ENCODE measurements at places on chromosomes 5 and 9. TPM values are rescaled to one million over a fixed set of nuclear protein-coding genes. Genes with fewer than 3 reads are reported as not detected.

The GRXCR2 gene
- polyA plus RNA-seq = not detected

The HAUS6 gene
- polyA plus RNA-seq = 23.0 TPM

The HEMGN gene
- polyA plus RNA-seq = 2.3 TPM

The KCNMB1 gene
- polyA plus RNA-seq = 1.5 TPM

The PDLIM4 gene
- 17.4 TPM for polyA plus RNA-seq

The PCDHGB1 gene
- polyA plus RNA-seq = 2.2 TPM

DNA sequence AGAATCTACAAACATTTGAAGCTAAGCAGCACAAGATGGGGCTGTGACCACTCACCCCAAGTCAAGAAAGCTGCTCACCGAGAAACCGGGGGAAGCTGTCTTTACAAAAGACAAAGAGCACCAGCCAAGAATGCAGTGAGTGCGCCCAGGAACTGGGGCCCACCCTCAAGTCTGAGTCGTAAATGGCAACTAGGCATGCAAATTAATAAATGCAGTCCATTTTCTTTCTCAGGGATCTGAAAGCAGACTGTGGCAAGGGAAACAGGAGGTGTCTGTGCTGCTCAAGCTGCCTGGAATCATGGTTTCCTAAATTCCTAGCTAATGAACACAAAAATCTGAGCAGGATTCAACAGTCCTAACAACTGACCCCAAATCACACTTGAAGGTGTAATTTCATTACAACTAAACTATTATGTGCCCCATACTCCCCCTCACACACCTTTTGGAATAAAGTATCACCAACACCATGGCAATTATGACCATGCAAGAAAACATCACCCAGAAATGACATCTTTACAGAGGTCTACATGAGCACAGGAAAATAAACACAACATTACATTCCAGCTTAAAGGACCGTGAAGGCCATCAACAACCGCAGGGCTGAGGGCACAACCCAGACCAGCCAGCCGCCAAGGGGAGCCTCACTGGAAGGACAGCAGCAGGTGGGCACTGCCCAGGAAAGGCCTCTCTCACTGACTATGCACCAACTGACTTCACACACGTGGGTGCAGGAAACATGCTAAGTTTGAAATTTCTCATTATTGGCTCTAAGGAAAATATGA lies 17.6 kb downstream of the NSUN2 start:
- no peak for DNase-seq

GRCh38 chr5:73201547-73202513 lies 28.8 kb downstream of the TMEM174 start:
- peak; percentile 63 for DNase-seq

GRCh38 chr5:88688984-88689667 lies 193.9 kb downstream of the MEF2C start:
- DNase-seq = no peak

- DNase-seq = no peak
These were observed 76.1 kb upstream of the OTULINL start for GRCh38 chr5:14505310-14506139.

DNA sequence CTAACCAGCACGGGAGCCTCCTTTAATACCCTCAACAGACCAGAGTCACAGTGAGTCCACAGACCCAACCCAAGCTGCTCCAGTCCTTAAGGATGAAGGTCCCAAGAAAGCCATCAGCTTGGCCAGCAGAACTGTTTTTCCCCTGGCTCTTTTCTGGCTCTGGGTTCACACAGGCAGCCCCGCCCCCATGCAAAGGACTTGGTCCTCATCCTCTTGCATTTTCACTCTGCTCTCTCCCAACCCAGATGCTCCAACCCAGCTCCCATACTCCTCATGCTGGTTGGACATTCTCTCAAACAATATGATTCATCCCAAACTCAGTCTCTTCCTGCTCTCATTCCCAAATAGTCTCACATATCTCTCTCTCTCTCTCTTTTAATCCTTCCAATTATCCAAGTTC lies 74.2 kb upstream of the SPOCK1 start:
- no peak for DNase-seq

- no peak for DNase-seq
These were observed 34.3 kb downstream of the UBE2R2 start for GRCh38 chr9:33851301-33851700.

DNA sequence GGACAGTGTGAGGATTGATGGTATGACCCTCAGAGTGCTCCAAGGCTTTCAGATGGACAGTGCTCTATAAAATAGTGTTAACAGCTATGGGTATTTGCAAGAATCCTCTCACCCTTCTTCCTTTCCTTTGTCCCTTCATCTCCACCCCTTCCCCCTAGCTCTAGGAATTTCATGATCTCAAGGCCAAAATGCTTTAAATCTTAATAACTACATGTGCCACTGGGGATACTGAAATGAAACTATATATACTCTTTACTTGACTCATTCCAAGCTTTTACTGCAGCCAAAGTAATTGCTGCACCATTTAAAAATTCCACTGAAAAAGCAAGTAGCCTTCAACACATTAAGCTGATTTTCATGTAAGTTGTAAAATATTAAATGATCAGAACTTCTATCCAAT lies 361.6 kb upstream of the SLC30A5 start:
- DNase-seq = no peak

GRCh38 chr9:124522121-124523098 lies 15.2 kb upstream of the NR5A1 start:
- DNase-seq = no peak

DNA sequence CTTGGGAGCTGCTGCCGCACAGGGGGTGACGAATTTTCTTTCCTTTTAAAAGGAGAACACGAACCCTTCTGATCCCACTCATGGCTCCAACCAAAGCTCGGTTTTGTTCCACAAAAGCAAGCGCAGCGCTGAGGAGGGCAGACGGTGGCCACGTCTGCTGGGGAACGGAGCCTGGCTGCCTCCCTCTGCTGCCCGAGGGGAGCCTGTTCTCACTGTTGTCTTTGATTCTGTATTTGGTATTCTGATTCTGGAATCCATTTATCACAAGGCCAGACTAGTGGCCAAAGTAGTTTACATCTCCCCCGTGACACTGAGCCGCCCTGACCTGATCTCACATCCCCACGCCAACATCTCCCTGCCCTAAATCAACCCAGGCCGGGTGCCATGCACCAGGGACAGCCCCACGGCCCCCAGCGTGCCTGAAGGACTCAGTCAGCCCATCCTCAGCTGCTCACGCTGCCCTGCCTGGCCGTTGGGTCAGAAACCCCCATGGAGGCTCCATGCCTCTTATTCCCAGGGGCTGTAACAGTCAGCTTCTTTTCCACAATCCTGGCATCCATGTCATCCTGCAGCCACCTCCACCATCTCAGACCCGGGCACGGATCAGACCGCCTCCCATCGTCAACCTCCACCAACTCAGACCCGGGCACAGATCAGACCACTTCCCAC lies 6.7 kb upstream of the NSMF start:
- no peak for DNase-seq

- DNase-seq = no peak
These were observed 682 bp downstream of the MAN1B1 start for GRCh38 chr9:137087409-137087925.

DNA sequence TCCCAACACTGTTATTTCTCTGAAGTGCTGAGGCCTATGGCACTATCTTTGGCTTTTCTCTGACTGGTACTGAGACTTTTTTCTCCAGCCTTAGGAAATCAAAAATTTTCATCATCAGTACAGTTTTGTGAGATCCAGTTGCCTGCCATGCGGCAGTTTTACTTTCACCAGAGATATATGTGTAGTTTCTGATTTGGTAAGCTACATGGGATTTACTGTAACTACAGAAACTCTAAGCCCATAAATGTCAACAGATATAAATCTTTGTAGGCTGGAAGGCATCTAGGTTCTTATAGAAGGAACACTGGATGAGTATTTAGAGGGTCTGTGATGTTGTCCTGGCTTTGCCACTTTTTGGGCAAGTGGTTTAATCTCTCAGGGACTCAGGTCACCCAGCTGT lies 69.0 kb downstream of the DOCK2 start:
- no peak for DNase-seq

GRCh38 chr5:180180846-180181245 lies 28.2 kb downstream of the RASGEF1C start:
- DNase-seq = no peak

DNA sequence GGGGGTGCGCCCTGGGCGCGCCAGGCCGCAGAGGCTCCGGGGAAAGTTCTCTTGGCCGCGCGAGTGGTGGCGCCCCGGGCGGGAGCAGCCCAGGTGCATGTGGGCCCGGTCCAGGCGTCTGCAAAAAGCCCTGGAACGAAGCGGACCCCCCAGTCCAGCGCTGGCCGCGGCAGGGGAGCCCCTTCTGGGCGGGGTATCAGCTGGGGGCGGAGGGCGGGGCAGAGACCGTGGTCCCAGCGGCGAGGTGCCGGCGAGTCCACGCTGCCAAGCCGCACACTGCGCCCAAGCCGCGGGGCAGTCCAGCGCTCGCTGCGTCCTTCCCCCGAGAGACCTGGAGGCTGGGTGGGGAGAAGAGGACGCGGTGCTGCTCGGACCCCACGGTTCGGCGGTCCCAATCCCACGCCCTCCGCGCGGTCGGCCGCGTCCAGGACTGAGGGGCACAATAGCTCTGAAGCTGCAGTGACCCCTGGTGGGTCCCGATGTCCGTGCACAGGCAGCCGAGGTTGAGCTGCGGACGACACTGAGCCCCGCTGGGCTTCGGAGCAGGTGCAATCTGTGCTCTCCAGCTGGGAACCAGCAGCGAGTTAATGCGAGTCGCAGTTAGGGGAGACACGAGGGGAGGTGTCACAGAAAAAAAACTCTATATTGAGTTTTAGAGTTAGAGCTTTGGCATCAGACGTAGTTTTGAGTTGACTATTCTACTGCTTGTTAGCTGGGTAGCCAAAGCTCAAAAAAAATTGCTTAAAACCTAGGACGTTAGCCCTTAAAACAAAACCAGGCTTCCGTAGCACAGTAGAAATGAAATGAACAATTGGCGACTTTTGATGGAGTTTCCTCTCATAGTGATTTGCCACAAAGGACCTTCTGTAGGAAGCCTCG lies 1.1 kb upstream of the EPB41L4A start:
- DNase-seq = peak; percentile 78

DNA sequence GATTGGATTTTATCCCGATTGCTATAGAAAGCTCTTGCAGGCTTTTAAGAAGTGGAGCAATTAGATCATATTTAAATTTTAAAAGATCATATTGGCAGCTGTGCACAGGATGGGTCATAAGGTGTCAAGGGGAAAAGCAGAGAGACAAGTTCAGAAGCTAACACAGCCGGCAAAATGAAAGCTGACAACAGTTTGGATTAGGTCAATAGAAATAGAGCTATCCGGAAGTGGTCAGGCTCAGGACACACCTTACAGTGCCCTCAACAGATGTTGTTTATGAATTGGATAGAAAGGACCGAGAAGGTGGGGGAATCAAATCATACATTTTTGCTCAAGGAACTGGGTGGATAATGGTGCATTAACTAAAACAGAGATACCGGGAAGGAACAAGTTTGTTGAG lies 46.3 kb upstream of the MARCHF11 start:
- no peak for DNase-seq

- no peak for DNase-seq
These were observed 17.6 kb downstream of the CWC27 start for GRCh38 chr5:64786372-64786771.
